ENCODE measurements at places on chromosomes 3 and 15. TPM values are rescaled to one million over a fixed set of nuclear protein-coding genes. Genes with fewer than 3 reads are reported as not detected.

- peak; percentile 30 for DNase-seq
Measured at GRCh38 chr3:5217824-5218595, 30.5 kb downstream of the EDEM1 start.

GRCh38 chr3:144923046-144923775 is 951.6 kb downstream of the DIPK2A start:
- DNase-seq, result peak; percentile 2

Gene CHAC1
- 62.2 TPM for total RNA-seq

- peak; percentile 13 for DNase-seq
Measured at GRCh38 chr3:170079536-170080165, 41.9 kb downstream of the GPR160 start.

GRCh38 chr3:53936347-53936746 is 44.7 kb upstream of the SELENOK start:
- DNase-seq, result no peak

Gene OSTN
- not detected for total RNA-seq

- peak; percentile 76 for DNase-seq
Measured at GRCh38 chr3:29486096-29486495, 205.2 kb downstream of the RBMS3 start.

DNA sequence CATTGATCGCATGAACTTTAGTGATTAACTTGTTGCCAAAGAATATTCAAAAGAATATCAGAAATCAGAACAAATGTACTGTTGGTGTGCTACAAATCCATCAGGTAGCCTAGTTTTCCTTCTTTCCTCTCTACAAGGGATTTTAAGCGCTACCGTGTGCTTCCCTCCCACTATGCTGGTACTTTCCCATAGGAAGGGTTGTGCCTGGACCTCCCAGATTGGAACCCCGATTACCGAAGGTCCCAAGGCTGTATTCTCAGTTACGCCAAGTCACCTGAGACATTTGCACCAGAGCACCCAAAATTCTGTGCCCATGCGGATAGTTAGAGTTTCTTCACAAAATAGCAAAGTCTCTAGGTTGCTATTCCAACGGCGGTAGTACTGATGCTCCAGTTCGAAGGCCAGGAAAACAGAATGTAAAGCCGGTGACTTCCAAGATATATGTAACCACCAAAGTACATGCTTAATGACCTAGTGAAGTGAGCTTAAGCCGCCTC is 23.4 kb upstream of the GATM start:
- no peak for DNase-seq

DNA sequence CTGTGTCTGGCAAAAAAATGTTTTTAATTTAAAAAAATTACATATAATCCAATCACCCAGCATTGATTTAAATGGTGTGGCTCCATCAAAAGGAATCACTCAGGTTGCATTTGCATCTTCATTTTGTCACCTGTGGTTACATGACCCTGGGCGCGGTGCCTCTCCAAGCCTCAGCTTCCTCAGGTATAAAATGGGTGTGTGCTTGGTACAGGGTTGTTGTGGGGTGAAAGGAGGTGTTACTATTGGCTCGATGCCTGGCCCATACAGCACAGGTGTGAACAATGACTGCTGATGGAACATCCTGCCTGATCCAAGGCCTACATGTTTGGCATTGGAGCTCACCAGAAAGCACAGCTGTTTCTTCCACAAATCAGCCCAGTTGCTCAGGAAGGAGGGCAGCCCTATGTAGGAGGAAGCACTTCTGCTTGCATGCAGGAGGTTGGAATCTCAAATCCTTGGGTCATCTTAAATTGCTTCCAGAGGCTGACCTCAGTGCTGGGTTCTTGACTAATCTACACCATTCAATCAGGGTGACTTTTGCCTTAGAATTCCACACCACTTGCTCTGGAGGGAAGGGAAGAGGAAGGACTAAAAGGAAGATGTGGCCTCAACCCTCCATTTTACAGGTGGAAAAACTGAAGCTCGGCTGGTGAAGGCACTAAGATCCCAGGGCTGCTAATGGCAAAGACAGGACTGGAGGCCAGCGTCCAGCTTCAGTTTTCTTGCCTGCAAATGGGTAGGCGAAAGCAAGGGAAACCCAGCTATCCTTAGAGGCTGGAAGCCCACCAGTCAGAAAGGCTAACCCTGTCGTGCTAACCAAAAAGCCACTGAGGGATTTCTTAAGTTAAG is 31.7 kb downstream of the BHLHE40 start:
- DNase-seq, result no peak
